ENCODE measurements at places on chromosomes 7 and 10. TPM values are rescaled to one million over a fixed set of nuclear protein-coding genes. Genes with fewer than 3 reads are reported as not detected.

DNA sequence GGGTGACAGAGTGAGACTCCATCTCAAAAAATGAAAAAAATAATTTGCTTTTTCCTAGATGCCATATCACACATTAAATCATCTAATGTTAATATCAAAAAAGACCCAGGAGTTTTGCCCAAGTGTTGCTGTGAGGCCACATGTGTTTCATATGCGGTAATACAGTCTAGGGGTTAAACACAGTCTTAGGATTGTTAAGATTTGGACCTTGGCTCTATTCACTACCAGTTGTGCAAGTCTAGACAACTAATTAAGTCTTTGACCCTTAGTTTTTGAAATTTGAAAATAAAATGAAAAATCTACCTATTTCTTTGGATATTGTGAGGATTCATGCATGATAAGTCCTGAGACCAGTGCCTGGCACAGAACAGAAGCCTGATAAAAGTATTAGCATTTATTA lies 14.9 kb upstream of the MALRD1 start:
- DNase-seq = no peak

- DNase-seq = no peak
Measured at GRCh38 chr7:90688810-90689209, 92.7 kb downstream of the CDK14 start.

DNA sequence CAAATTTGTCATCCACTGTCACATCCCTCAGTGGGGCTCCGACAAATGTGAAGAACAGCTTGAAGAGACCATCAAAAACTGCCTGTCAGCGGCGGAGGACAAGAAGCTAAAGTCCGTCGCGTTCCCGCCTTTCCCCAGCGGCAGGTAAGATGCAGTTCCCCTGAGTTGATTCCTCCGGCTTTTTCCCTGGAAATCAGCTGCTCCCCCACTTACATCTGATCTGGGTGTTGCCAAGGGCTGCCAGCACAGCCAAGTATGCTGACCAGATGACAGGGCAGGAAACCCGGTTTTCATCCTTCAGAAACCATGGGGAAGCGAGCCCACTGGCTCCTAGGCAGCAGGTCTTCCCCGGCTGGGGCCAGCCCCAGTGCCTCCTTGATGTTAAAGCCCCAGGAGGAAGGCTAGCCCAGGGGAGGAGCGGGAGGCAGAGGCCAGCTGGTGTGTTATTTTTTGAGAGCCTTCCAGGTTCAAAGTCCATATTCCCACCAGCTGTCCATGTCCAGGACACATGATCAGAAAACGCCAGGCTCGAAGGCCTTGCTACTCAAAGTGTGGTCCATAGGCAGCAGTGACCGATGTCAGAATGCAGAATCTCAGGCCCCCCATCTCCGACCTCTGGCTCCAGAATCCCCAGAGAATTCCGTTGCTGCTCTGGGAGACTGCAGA lies 23.4 kb downstream of the AIFM2 start:
- no peak for DNase-seq

- DNase-seq = no peak
Measured at GRCh38 chr10:71623986-71624291, 95.6 kb downstream of the C10orf105 start.

- DNase-seq = peak; percentile 45
Measured at GRCh38 chr7:134051020-134051419, 76.1 kb upstream of the LRGUK start.

WEE2 gene
- 0.05 TPM for total RNA-seq

DNA sequence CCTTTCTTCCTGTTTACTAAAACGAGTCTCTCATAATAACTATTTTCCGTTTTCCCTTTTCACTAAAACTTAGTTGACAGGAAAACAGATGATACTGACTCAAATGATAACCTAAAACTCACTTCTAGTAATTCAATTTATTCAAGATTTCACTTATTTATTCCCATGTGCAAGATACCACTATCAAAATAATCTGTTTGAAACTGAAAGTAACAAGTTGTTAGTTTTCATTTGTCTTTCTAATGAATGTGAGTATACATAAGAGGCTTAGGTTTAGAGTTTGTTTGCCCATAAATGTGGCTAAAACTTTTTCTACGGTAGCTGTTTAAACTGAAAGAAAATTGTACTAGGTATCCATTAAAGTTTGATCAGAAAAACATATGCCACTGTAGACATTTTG lies 314.9 kb upstream of the STEAP1 start:
- no peak for DNase-seq

PIK3AP1 gene
- total RNA-seq = 8.1 TPM

- no peak for DNase-seq
Measured at GRCh38 chr7:45569290-45569685, 4.9 kb upstream of the ADCY1 start.

DNA sequence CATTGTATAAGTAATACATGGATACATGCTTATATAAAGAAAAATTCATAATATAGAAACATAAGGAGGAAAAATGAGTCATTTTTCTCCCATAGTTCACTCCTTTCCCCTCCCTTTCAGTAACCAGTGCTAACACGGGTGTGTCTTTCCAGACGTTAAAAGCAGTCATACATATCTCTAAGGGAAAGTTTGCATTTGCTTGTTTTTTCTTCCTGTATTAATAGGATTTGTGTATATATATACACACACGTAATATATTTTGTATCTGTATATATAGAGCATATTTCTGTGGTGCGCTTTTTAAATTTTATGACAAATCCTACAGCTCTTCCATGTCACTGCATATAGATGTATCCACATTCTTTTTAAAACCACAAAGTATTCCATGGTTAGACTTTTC lies 78.8 kb downstream of the RALA start:
- no peak for DNase-seq

- DNase-seq = no peak
Measured at GRCh38 chr10:78726171-78726570, 342.6 kb upstream of the ZMIZ1 start.

DNA sequence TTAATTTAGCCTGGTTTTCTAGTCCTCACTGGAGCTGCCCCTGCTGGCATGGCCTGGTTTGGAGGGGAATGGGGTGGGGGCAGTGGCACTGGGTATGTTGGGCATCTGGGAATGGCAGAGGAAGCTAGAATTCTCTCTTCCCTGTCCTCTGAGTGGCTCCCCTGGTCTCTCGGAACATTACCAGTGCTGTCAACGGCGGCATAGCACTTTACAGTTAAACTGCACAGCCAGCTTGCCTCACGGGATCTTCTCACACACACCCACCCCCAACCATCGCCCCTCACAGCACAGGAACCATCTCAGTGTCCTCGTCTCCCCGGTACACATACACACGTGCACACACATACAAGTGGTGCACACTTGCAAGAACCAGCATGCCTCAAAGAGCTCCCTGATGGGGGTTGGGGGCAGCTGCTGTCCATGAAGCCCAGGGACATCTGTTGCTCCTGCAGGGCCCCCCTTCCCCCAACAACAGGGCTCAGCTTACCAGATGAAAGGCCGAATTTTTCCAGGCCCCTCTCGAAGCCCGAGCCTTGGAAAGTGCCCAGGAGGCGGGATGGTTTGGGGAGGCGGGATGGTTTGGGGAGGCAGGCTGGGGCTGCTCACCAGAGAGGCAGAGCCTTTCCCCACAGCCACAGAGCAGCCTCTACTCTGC lies 41.0 kb downstream of the TSPAN15 start:
- DNase-seq = no peak

DNA sequence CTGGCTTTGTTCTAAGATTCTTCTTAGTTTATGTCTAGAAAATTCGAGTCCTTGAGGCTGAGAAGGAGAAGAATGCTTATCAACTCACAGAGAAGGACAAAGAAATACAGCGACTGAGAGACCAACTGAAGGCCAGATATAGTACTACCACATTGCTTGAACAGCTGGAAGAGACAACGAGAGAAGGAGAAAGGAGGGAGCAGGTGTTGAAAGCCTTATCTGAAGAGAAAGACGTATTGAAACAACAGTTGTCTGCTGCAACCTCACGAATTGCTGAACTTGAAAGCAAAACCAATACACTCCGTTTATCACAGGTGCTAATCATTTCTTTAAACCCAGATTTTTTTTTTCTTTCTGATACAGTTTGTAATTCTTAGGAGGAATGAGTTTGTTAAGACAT lies 6.7 kb downstream of the CEP55 start:
- DNase-seq = peak; percentile 31

ANKIB1 gene
- 36.5 TPM for total RNA-seq

SUFU gene
- 2.6 TPM for total RNA-seq

SPDYE6 gene
- not detected for total RNA-seq

SLC26A5 gene
- total RNA-seq = 0.05 TPM

Measured in thymus (tissue), 14 donors.